ENCODE measurements at places on chromosomes 6 and 20. TPM values are rescaled to one million over a fixed set of nuclear protein-coding genes. Genes with fewer than 3 reads are reported as not detected.

Gene C4A
- total RNA-seq = 301 TPM

Gene GGTLC1
- total RNA-seq = not detected

DNA sequence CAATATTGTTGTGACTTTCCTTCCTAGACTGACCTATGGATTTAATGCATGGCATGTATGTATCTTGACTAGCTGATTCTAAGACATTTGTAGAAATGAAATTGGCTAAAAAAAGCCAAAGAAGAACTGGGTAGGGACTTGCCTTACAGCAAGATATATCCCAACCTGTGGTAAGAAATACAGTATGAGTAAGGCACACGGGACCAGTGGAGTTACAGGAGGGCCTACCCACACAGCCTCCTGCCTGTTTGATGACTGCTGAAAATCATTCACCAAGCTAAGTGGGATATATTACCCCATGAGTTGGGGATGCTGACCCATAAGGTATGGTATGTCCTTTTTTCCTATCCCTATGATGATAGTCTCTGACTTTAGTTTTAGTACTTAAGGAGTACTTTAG lies 112.2 kb downstream of the INSM1 start:
- no peak for DNase-seq

DNA sequence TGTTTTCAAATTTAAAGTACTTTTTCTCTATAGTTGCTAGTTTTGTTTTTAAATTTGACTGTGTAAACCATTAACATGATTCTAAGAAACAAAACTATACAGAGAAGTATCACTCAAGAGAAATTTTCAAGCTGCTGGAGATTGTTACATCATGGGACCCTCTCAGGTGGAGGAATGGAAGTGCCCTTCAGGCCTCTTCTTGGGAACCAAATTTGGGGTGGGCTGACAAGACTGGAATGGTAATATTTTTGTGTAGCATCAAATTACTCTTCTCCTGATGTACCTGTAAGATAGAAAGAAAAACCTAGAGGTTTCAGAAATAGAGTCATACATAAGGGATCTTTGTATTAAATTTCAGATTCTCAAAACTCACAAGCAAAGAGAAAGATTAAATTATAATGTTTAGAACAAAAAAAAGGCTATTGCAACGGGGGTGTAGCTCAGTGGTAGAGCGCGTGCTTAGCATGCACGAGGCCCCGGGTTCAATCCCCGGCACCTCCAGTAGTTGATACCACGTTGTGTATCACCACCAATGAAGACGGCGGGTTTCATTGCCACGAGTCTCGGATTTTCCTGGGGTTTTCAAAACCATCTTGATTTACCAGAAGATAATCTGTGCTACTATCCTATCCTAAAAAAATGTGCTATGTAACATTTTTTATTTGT lies 193.7 kb downstream of the GPX5 start:
- no peak for DNase-seq

- no peak for DNase-seq
Observed at GRCh38 chr6:84910906-84911607, 146.7 kb upstream of the TBX18 start.

DNA sequence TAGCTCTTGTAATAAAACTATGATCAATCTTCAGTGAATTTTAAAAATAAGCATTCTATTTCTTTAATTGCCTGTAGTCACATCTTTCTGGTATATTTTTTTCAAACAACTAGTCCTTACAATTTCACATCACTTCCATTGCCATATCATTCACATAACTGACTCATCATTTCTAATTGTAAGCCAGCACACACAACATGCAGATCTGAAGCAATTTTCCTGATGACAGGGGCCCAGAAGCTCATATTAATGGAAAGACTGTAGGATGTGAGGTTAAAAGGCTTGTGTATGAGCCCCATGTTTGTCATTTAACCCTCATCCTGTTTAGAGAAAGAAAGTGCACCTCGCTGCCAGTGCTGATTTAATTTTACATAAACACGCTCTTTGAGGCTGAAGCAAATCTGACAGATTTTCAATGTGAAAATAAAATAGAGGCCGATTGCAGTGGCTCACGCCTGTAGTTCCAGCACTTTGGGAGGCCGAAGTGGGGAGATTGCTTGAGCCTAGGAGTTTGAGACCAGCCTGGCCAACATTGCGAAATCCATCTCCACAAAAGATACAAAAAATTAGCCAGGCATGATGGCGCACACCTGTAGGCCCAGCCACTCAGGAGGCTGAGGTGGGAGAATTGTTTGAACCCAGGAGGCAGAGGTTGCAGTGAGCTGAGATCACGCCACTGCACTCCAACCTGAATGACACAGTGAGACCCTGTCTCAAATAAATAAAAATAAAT lies 40.1 kb upstream of the LTV1 start:
- no peak for DNase-seq

Gene IL20RA
- total RNA-seq = 1.3 TPM

DNA sequence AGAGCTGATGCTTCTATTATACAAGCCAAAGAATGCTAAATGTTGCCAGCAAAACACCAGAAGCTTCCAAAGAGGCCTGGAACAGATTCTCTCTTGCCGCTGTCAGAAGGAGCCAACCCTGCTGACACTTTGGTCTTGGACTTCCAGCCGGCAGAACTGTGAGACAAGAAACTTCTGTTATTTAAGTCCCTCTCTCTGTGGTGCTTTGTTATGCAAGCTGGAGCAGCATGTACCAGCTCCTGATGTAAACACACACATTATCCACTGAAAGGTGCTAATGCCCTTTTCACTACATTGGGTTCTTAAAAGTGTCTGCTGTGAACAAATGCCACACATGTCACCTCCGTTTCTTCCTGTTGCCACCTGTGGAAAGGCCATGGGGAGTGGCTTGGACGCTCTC lies 25.9 kb upstream of the PRELID3B start:
- DNase-seq = no peak

DNA sequence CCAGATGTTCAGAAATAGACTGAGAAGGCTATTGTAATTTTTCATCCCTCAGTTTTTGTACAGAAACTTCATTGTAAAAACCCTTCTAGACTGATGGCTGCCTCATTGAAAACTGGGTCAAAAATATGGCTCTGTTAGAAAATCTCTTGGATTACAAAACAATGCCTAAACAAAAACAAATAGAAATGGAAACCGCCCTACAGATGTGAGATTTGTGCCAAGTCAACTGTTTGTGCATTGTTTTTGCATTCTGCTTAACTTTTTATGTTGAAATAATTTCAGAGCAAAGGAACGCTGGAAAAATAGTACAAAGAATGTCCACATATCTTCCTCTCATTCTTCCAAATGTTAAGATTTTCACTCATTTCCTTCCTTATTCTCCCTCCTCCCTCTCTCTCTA lies 425.1 kb downstream of the FOXA2 start:
- DNase-seq = no peak

Gene ME1
- total RNA-seq = 15.2 TPM

DNA sequence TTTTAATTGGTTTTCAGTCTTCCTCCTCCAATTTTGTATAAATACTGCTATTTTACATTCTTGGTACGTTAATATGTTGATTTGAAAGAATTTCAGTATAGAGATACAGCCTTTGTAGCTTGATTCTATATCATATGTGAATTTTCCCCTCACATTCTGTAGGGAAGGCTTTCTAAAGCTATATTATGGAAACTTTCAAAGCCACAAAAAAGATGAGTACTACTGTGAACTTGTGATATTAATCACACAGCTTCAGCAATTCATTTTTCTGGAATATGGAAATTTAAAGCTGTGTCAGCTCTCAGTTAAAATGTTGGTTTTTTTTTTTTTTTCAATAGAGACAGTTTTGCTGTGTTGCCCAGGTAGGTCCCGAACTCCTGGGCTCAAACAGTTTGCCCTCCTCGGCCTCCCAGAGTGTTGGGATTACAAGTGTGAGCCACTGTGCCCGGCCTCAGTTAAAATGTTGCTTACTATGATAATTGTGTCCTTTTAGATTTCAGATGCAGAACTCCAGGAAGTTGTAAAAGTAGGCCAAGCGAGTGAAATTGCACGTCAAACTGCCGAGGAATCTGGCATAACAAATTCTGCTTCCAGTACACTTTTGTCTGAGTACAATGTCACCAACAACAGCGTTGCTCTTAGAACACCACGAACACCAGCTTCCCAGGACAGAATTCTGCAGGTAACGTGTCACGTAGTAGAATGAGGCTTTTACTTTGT lies 20.6 kb downstream of the CDC5L start:
- DNase-seq = no peak

Gene COL20A1
- total RNA-seq = not detected

Gene OPN5
- 0.23 TPM for total RNA-seq

DNA sequence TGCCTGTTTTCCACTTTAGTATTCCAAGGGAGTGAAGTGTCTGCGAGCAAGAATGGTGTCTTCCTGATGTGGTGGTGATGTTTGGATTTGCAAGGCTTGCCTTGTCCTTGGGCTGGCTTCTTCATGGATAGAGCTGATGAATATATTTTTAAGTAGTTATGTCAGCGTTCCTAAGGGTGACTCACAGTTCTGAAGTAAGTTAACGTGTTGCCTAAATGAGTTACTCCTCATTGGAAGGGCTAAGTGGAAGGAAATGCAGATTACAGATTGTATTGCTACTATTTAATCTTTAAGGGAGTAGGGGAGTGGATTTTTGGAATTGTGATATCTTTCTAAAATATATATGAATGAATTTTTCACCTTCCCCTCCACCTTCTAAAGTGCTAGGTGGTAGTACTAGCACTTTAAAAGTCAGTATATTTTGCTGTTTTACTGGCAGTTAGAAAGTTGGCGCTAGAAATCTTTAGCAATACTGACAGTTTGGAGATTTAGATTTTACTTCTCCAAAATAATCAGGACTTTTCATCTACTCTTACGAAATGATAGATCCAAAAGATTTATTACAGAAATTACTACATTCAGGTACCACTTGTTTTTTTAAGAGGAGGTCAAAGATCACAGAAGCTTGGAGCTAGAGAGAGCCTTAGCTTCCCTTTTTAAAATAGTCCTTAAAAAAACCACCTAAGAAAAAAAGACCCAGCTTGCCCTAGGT lies 197.4 kb downstream of the JARID2 start:
- no peak for DNase-seq

Gene PDYN
- not detected for total RNA-seq

DNA sequence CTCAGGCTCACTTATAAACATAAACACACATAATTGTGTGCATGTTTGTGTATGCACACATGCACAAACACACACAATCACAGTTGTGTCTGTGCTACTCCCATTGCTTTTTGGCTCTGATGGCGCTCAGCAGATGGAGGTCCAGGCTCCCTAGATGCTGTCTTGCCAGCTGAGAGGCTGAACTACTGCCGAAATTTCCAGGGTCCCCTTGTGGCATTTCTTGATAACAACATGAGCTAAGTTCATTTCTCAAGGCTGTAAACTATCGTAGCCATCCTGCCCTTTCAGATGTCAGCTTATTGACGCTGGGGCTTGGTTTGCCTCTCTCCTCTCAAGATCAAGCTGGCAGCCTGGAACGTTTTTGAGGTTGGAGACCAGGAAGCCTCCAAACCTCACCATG lies 313.9 kb upstream of the RNF24 start:
- no peak for DNase-seq

Gene CNKSR3
- 28.7 TPM for total RNA-seq

- DNase-seq = peak; percentile 50
Observed at GRCh38 chr6:3194535-3195419, 32.7 kb downstream of the TUBB2B start.
